Hematopoietic multipotent progenitor cell treated with erythropoietin and hydrocortisone succinate and interleukin-3 and kit ligand, for 6 days (in vitro differentiated cells): ENCODE measurements at places on chromosomes 16 and 17.

DNA sequence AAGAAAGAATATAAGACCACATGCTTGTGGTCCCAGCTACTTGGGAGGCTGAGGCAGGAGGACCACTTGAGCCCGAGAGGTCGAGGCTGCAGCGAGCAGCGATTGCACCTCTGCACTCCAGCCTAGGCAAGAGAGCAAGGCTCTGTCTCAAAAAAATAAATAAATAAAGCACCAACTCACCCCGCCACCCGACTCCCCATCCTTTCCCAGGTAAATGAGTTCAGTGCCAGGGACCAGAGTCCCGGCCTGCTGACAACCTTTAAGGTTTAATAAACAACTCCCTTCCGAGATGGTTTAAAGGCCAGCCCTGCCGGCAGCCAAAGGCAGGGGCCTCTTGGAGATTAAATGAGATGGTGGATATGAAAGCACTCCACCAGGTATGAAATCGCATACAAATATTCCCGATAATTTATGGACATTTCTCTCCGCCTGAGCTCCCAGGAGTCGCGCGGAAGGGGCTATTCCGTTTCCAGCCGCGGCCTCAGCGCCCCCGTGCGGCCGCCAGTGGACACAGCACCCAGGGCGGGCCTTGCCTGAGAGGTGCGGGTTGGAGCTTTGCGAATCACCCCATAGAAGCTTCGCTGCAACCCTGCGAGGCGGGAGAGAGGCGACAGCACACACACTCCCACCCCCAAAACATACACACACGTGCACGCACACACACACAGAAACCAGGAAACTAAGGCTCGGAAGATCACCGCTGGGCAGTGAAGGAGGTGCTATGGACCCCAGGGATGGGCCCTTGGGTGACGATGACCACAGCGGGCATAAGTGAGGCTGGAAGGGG is 4.0 kb upstream of the RPL38 start:
- DNase-seq = peak; percentile 69

- DNase-seq = no peak
Observed at GRCh38 chr17:51071556-51071955, 49.1 kb downstream of the SPAG9 start.

DNA sequence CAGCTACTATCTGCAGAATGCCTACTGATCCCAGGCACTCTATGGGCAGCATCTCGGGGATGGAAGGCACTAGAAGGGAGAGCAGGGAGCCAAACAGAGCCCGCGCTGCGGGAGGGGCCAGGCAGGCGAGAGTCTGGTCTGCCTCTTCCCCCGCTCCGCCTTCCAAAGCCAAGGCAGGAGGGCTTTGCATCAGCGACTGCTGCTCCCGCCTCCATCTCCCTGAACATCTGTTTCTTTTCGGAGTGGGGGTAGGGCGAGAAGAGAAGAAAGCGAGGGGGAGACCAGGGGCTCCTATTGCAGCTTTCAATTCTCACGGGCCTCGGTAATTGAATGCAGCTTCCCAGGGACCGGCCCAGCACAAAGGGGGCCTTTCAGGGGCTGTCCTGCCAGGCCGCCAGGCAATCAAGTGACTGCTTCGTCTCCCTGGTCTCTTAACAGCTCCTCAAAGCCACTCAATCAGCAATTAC is 31.4 kb upstream of the CDC42EP4 start:
- no peak for DNase-seq

- DNase-seq = no peak
Observed at GRCh38 chr17:62765351-62765750, 42.8 kb downstream of the MARCHF10 start.

GRCh38 chr16:70526403-70526802 is 2.8 kb downstream of the SF3B3 start:
- no peak for DNase-seq

DNA sequence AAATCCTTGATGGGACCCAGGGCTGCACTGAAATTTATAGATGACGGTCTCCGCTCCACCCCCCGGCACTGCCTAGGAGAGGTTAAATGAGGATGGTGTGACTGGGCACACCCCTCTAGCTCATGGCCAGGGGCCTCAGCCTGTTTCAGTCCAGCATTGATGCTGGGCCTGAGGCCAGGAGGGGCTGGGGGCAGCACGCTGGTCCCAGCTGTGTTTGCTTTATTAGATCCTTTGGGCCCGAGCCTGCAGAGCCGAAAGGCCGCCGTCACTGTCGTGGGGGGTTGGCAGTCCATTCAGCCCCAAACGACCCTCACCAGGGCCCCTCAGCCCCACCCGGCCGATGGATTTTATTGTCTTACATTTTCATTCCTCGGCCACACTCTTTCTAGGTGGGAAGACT is 10.8 kb upstream of the DOK4 start:
- DNase-seq = no peak

GRCh38 chr16:73384506-73385089 is 336.7 kb upstream of the ZFHX3 start:
- no peak for DNase-seq

GRCh38 chr17:57902800-57903759 is 52.1 kb downstream of the CUEDC1 start:
- DNase-seq = peak; percentile 65

DNA sequence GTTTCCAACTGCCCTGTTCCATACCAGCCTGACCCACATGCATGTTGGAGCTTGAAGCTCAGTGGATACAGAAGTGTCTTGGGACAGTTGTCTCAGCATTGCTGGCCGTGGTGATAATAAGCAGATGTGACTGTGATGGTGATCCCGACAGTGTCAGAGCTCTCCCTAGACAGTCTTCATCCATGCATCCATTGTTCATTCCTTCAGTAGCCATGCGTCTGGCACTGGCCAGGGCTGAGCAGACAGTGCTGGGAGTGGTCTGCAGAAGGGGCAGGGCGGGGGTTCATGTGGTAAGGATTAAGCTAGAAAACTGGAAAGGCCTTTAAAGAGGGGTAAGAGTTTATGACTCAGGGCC is 68.1 kb downstream of the GNAO1 start:
- no peak for DNase-seq

- no peak for DNase-seq
Observed at GRCh38 chr16:58448890-58449289, 51.1 kb upstream of the NDRG4 start.

DNA sequence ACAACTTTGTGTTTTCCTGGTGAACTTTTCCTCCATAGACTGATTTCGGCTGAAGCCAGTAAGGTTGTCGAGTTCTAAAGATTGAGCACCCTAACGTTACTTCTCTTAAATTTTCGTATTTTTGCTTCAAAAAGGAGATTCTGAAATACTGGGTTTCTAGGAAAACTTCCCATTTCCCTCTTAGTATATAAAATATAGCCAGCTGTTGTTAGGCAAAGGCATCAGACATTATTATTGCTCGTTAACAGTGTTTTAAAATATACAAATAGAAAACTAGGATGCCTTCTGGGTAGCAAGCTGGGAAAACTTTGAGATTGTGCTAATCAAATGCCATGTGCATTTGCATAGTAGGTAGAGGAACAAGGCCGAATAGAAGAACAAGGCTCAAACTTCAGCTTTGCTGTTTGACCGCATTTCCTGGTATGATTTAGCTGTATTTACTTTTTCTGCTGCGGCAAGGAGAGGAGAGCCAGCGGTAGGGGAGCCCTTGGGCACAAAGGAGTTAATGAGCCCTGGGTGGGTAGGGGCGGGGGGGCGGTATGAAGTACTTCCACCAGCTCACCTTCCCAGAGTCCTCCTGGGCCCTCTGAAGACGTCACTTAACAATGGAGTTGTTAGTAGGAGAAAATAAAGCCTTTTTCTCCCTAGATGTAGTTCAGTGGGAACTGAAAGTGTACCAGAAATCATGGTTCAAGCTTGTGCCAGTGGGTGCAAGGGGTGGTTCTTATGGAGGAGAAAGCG is 151.9 kb downstream of the MSI2 start:
- DNase-seq = peak; percentile 78

DNA sequence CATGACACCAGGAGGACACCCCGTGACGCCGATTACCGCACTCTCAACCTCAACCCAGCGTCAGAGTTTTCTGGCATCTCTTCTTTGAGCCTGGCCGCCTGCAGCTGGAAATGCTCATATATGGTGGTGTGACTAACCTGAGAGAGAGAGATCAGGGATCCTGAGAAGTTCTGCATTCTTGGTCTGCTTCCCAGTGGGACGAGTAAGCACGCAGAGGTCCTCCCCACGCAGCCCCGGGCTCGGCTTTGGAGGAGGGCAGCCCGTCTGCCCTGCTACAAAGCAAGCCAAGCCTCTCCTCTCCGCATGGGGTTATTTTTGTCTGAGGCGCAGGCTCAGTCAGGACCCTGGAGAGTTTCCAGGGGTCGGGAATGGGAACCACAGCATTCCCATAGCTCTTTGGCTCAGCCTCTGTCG is 16.5 kb downstream of the CRISPLD2 start:
- no peak for DNase-seq

- peak; percentile 83 for DNase-seq
Observed at GRCh38 chr17:78176548-78177025, 8.2 kb downstream of the SYNGR2 start.

DNA sequence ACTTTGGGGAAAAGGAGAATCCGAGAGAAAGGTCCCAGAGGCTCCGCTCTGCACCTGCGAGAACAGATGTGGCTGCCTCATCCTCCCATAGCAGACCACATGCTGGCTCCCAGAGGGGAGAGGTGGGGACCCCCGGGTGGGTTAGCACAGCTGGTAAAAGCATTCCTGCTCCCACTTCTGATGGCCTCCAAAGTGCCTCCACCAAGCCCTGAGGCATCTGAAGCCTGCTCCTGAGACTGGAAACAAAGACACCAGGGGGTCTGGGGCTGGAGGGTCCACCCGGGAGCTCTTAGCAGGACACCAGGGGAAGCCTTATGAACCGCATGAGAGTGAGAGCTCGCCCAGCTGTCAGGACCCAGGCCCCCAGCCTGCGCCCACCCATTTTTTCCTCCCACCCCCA is 46.4 kb downstream of the ZNF423 start:
- DNase-seq = no peak

GRCh38 chr16:89094252-89094879 is 714 bp downstream of the ACSF3 start:
- DNase-seq = peak; percentile 43

GRCh38 chr17:30334421-30334820 is 564 bp upstream of the TMIGD1 start:
- DNase-seq = no peak

DNA sequence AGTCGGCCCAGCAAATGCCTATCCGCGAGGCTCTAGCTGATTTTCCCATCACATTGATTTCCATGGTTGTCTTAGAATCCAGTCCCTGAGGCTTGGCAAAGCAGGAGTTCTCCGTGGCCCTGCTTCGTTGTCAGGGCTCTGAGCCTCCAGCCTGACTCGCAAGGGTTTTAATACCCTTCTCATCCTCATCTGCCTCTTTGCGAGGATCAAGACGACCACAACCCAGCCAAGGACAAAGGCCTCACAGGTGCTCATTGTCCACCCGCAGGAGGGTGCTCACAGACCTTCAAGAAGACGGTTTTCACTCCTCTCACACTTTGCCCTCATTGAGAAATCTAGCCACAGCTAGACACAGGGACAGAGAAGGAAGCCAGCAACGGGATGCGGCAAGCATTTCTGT is 610.8 kb downstream of the KCNJ18 start:
- DNase-seq = no peak

GRCh38 chr17:50847566-50847965 is 12.2 kb downstream of the WFIKKN2 start:
- DNase-seq = no peak

- DNase-seq = no peak
Observed at GRCh38 chr17:39808409-39808997, 55.6 kb downstream of the IKZF3 start.

GRCh38 chr16:30079480-30079879 is 3.7 kb downstream of the PPP4C start:
- no peak for DNase-seq

GRCh38 chr16:1344499-1344898 is 7.2 kb downstream of the TSR3 start:
- no peak for DNase-seq

GRCh38 chr16:47150067-47150466 is 6.3 kb upstream of the NETO2 start:
- DNase-seq = no peak

- DNase-seq = no peak
Observed at GRCh38 chr17:73248532-73248931, 13.1 kb downstream of the CPSF4L start.

GRCh38 chr17:78892062-78892456 is 10.9 kb downstream of the CEP295NL start:
- DNase-seq = no peak

- DNase-seq = peak; percentile 36
Observed at GRCh38 chr17:74872313-74873036, at the start of gene FDXR. Gene FDXR, minus strand, starts transcription at chr17:74872994. Its CDS starts 50 bp downstream, at chr17:74872944.

GRCh38 chr17:79132271-79133064 is 57.8 kb downstream of the ENGASE start:
- no peak for DNase-seq

- no peak for DNase-seq
Observed at GRCh38 chr17:3972281-3972731, 8.1 kb upstream of the ATP2A3 start.

DNA sequence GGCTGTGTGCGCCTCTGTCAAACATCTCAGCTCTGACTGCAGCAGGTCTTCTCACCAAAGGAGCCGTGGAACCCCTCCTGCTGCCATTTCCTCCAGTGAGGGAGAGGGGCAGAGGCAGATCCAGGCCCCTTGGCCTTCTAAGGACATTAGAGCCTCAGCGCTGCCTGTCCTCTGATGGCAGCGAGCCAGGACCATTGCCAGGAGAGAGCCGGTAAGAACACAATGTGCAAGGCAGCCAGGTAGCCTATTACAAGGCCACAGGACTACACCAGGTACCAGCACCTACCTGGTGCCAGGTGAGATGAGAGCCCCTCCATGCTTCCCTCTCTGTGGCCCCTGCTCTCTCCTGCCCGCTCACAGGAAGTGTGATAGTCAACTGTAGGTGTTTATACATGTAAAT is 11.0 kb downstream of the LRRC75A start:
- no peak for DNase-seq

DNA sequence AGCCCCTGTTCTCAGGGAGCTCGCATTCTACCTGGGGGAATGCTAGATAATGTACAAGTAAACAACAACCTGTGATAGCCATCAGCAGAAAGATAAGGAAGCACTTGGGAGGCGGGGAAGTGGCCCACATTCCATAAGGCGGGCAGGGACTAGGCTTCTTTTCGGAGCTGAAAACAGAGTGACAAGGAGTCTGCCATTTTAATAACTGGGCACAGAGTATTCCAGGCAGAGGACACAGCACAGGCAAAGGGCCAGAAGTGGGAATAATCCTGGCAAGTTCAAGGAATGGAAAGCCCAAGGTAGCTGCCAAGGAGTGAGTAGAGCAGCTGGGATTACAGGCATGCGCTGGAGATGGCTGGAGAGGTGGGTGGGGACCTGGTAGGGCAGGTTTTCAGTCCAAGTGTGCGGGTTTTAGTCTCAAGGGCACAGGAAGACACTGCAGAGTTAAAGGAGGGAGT is 24.3 kb downstream of the USP43 start:
- no peak for DNase-seq

GRCh38 chr17:67139289-67139688 is 94.9 kb downstream of the CACNG1 start:
- no peak for DNase-seq
